Stomach (tissue), 19 donors: ENCODE measurements at places on chromosomes 6 and 20.

GRCh38 chr6:133894795-133895358 lies 6.0 kb downstream of the TCF21 start:
- no peak for DNase-seq

- DNase-seq, result no peak
These were observed 9.4 kb downstream of the FOXP4 start for GRCh38 chr6:41555326-41556300.

GRCh38 chr6:106377061-106377540 lies 16.6 kb downstream of the CRYBG1 start:
- no peak for DNase-seq

GRCh38 chr20:48799328-48800105 lies 28.3 kb downstream of the PREX1 start:
- no peak for DNase-seq

DNA sequence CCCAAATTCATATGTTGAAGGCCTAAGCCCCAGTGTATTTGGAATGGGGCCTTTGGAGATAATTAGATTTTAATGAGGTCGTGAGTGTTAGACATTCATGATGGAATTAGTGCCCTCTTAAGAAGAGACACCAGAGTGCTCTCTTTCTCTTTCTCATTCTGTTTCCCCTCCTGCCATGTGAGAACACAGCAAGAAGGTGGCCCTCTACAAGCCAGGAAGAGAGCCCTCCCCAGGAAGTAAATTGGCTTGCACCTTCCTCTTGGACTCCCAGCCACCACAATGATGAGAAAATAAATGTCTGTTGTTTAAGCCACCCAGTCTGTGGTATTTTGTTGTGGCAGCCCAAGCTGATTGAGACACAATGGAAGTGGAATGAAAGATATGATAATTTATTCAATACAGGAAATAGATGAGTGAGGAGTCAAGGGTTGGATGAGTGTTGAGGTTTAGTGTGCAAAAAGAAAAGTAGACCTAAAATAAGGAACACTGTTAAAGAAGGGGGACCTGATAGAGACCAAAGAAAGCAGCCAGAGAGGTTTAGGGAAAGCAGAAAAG lies 25.9 kb upstream of the ATXN1 start:
- no peak for DNase-seq

GRCh38 chr6:44868910-44869309 lies 459.2 kb upstream of the RUNX2 start:
- no peak for DNase-seq

- DNase-seq, result no peak
These were observed 120.4 kb downstream of the TPBG start for GRCh38 chr6:82484001-82484400.

DNA sequence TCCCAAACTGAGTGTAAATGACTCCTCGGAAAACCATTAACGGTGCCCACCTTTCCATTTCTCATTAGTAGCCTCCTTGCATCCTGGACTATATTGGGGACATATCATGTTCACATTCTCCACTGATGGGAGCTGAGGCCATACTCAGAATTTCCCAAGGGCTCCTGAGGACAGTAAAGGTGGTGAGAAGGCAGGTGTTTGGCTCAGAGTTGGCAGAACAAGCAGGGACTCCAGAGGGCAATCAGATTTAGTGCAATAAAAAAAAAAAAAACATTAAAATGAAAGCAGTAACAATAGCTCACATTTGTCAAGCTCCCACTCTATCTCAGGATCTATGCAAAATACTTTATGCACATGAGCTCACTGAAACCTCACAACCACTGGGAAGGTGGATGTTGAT lies 401.4 kb downstream of the MAFB start:
- no peak for DNase-seq

DNA sequence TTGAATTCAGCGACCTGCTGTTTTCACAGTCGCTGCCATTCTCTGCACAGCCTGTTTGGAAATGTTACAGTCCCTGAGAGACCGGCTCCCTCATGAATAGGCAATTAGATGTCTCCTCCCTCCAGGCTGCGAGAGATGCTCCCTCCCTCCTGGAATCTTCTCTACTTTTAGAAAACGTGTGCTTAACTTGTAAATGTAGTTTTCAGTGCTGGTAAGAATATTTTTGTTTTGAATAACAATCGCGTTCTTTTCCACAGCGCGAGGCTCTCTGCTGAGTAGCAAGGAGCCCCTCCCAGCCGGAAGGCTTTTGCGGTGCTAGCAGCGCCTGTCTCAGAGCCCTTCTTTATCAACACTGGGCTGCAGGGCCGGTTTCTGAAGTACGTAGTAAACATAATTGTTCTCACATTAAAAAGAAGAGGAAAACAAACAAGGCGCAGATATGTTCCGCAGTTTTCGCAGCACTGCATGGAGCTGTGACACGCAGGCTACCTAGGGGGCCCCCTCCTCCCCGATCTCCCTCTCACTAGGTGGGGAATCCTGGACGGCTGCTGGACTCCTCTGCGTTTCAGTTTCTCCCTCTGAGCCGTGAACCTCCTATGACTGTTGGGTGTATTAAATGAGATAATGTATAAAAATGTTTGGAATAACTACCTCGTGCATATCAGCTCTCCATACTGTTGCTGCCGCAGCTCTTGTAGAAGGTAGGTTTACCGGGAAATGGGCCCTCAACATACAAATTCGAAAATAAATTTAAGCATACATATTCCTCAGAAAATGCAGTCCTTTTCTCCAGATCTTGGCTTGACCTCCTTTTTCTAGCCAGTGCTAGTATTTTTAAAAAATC lies 79.0 kb upstream of the SPACA1 start:
- DNase-seq, result peak; percentile 58

GRCh38 chr6:129744201-129744879 lies 34.4 kb upstream of the ARHGAP18 start:
- DNase-seq, result no peak

- no peak for DNase-seq
These were observed 440.2 kb downstream of the TBC1D32 start for GRCh38 chr6:120894077-120894476.

DNA sequence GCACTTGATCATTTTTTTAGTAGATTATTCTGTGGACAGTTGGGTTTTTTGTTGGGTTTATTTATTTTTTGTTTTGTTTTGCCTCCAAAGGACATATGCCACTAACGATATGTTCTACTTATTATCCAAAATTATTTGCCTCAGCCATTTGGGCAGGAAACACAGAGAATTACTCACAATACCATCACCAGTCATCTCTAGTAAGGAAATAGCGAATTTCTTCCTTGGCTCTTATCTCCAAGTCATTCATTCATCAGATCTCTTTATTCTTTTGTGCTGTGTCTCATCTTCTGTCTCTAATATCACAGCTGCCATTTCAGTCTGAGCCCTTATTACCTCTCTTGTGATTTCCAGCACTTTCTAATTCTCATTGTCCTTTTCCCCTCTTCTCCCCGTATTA lies 130.4 kb upstream of the SMLR1 start:
- DNase-seq, result no peak

DNA sequence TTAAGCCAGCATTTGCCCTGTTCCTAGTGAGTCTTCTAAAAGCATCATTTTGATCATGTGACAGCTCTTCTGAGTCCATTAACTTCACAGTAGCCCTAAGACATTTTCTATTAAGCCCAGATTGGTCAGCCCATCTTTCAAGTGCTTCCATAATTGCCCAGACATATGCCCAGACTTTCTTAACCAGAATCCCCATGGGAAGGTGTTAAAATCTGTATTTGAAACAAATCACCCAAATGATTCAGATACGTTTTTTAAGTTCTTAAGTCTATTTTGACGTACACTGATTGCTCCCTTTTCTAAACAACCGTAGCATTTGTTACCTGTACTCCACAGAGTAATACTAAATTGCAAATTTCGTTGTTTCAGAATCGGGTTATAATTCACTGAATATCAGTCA lies 89.3 kb downstream of the BCAS1 start:
- DNase-seq, result no peak

DNA sequence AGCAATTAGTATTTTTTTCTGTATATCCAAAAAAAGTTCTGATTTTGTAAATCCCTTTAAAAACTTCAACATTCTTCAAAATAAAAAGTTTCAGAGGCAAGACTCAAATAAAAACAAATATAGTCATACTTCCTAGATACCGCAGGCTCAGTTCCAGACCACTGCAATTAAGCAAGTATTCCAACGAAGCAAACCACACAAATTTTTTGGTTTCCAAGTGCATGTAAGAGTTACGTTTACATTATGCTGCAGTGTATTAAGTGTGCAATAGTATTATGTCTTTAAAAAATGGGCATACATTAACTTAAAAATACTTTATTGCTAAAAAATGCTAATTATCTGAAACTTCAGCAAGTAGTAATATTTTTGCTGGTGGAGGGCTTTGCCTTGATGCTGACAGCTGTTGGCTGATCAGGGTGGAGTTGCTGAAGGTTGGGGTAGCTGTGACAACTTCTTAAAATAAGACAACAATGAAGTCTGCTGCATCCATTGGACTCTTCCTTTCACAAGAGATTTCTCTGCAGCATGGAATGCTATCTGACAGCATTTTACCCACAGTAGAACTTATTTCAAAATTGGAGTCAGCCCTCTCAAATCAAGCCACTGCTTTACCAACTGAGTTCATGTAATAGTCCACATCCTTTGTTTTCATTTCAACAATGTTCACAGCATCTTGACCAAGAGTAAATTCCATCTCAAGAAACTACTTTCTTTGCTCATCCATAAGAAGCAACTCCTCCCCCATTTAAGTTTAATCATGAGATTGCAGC lies 46.0 kb downstream of the PHIP start:
- DNase-seq, result no peak

DNA sequence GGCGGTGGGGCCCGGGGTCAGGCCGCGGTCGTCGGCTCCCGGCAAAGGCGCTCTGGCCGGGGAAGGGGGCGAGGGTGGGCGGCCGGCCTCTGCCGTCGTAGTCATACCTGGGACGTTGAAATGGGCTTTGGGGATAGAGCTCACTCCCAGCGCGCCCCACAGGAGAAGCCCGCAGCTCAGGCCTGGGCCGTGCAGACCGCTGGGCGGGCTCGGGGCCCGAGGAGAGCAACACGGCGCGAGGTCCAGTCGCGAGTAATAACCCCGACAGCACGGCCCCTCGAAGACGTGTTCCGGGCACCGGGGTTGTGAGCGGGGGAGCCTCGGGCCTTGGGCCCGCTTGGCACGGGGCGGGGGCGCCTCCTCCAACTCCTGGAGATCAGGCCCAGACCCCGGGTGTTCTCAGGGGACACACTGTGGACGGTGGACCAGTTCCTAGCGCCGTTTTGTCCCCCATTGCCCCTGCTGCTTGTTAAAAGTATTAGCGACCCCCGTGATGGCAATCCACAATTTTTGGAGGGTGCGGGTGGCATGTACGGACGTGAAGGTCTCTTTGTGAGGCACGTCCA lies 10.9 kb downstream of the FOXC1 start:
- DNase-seq, result no peak

- DNase-seq, result no peak
These were observed 58.2 kb downstream of the ZNF831 start for GRCh38 chr20:59221707-59222252.

DNA sequence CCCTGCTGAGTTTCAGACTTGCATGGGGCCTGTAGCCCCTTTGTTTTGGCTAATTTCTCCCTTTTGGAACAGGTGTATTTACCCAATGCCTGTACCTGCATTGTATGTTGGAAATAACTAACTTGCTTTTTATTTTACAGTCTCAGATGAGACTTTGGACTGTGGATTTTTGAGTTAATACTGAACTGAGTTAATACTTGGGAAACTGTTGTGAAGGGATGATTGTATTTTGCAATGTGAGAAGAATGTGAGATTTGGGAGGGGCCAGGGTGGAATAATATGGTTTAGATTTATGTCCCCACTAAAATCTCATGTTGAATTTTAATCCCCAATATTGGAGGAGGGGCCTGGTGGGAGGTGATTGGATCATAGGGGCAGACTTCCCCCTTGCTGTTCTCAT lies 99.1 kb upstream of the IRAK1BP1 start:
- DNase-seq, result no peak

DNA sequence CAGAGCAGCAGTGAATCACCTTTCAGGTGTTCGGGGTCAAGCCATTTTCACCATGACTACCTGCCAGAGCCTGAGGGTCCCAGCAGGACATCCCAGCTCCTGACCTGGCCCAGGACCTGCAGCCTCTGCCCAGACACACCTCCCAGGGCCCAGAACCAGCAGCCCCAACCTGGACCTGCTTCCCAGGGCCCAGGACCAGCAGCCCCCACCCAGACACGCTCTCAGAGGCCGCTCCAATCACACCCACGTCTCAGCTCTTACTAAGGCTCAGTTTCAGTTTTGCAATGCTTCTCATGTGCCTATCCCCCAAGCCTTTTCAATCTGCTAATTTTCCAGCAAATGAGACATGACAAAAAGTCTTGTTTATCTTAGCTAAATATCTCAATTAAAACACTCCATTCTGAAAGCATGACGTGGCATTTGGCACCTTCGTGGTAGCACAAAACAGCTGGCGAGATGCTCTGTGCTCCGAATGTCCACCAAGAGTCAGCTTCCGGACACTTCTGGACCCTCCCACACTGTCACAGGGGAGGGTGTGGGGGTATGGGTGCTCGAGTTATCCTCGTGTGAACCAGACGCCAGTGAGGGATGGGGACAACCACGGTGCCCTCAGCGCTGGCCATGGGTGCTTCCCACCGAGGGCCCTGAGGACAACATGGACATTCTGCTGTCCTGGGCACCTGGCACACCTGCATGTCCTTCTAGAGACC lies 253.2 kb downstream of the DLL1 start:
- peak; percentile 45 for DNase-seq

DNA sequence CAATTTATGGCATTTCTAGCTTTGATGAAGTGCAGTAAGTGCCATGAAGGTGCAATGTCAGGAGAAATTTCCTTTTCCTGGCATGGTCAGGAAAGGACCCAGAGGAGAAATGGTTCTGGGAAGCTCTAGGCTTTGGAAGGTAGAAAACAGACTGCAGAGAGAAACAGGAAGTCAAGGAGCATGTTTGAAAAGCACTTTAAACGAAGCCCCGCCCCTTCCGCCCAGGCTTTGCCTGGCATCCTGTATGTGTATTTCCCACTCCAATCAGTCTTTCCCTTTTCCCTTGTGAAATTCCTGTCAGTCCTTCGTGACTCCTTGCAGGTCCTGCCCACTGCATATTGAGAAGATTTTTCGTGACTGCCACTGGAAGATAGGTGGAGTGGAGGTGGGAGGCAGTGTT lies 320.9 kb upstream of the SASH1 start:
- peak; percentile 47 for DNase-seq
